Activated CD8-positive, alpha-beta memory T cell treated with anti-CD3 and anti-CD28 coated beads for 36 hours (primary cell): ENCODE measurements at places on chromosomes 7 and 10. TPM values are rescaled to one million over a fixed set of nuclear protein-coding genes. Genes with fewer than 3 reads are reported as not detected.

PNLIP gene
- not detected for total RNA-seq

CLRN3 gene
- total RNA-seq, result not detected

AZGP1 gene
- total RNA-seq, result not detected

LRRN3 gene
- 101 TPM for total RNA-seq

NFE2L3 gene
- 62.1 TPM for total RNA-seq

POLL gene
- total RNA-seq, result 34.5 TPM

PALD1 gene
- 0.46 TPM for total RNA-seq

FZD1 gene
- 0.13 TPM for total RNA-seq
